Progenitor cell of endocrine pancreas (in vitro differentiated cells): ENCODE measurements at places on chromosomes 5 and 9. TPM values are rescaled to one million over a fixed set of nuclear protein-coding genes. Genes with fewer than 3 reads are reported as not detected.

GRCh38 chr5:156328766-156329165 is 1.8 kb downstream of the SGCD start:
- peaks cover 11% of the 10 kb centered on the region for H3K4me1 ChIP-seq
- H3K27ac ChIP-seq = no peak overlapping the region
- H3K36me3 ChIP-seq = no peaks in the 10 kb centered on the region
- DNase-seq = no peak
- H3K27me3 ChIP-seq = no peaks in the 10 kb centered on the region

DNA sequence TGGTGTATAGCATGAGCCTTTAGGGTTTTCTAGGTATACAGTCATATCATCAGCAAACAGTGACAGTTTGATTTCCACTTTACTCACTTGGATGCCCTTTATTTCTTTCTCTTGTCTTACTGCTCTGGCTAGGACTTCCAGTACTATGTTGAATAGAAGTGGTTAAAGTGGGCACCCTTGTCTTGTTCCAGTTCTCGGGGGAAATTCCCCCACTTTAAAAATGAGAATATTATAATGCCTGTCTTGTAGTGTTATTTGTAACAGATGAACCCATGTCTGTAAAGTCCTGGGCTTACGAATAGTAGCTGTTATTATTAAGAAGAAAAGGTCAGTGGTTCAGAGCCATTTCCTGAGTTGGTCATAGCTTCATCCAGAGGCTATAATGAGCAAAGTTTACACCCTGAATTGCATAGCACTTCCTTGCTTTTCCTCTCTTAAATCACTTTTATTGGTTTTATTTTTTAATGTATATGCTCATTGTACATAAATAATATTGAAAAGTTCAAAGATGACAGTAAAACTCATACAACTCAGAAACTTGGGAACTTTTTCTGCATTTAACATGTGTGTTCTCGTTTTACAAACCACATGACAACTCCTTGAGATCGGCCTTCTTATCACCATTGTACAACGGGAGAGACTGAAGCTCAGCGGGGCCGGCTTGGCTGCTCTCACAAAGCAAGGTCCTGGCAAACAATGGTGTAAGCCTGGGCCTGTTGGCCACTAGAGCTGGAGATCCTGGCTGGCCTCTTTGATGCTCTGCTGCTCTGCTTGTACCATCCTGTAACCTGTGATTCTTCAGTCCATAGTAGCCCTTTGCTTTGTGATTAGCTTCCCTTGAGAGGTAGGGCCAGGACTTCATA is 85.2 kb downstream of the CYFIP2 start:
- peaks cover 1% of the 10 kb centered on the region for H3K4me1 ChIP-seq
- peaks cover 23% of the 10 kb centered on the region for H3K36me3 ChIP-seq
- no peak overlapping the region for H3K27ac ChIP-seq

DNA sequence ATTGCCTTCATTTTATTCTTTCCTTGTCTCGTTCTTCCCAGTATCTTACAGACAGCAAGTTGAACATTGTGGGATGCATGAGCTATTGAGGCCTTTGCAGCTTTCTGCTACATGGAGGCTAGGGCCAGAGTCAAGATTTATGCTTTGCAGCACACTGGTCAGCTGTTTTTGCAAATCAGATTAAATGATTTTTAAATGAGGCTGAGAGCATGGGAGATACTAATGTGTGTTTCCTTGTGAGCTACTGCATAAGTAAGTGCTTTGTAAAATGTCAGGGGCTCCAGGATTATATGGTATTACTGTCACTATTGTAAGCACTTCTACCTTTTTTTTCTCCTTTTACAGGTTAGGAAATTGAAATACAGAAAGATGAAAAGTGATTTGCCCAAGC is 111.0 kb upstream of the CDKN2B start:
- H3K27me3 ChIP-seq = peaks cover under 1% of the 10 kb centered on the region
- H3K27ac ChIP-seq = no peak overlapping the region
- H3K4me3 ChIP-seq = no peak overlapping the region
- peaks cover 26% of the 10 kb centered on the region for H3K4me1 ChIP-seq
- peaks cover 2% of the 10 kb centered on the region for H3K36me3 ChIP-seq

GRCh38 chr5:32541241-32541640 is 44.1 kb upstream of the SUB1 start:
- H3K36me3 ChIP-seq = no peaks in the 10 kb centered on the region
- no peak overlapping the region for H3K27ac ChIP-seq
- no peaks in the 10 kb centered on the region for H3K4me1 ChIP-seq
- no peaks in the 10 kb centered on the region for H3K27me3 ChIP-seq
- no peak overlapping the region for H3K4me3 ChIP-seq
- DNase-seq = no peak

DNA sequence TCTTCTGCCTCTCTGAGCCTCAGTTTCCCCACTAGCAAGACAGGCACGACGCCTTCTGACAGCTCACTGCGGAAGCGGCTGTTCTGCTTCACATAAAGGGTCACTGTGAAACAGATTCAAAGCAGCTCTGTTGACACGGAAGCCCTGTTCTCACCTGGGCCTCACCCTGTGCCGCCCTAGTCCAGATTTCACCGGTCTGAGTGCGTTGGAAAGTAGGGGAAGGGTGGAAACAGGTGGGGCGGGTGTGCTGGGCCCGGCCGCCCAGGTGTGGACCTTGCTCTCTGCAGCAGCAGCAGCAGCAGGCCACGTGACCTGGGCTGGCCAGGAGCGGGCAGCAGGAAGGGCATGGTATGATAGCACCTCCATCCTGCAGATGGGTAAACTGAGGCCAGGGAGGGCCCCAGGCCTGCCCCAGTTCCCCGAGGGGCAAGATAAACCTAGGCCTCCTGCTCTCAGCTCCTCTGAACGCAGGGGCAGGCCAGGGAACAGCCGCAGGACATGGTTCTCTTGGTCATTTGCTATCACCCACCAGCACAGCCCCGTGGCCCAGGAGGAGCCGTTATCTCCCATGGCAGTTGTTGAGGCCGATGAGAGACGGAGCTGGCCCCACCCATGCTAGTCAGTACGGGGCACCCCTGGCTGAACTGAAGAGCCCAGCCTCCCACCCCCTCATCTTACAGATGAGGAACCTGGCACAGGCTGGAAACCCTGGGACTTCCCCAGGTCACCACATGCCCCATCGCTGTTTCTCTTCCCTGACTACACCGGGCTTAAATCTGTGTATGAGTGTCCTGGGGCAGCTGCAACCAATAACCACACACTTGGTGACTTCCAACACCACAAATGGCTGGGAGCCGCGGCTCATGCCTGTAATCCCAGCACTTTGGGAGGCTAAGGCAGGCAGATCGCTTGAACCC is 12.1 kb downstream of the PTGES2 start:
- no peak for DNase-seq
- H3K27ac ChIP-seq = no peak overlapping the region
- no peak overlapping the region for H3K4me3 ChIP-seq
- peaks cover 3% of the 10 kb centered on the region for H3K27me3 ChIP-seq
- H3K36me3 ChIP-seq = peaks cover 3% of the 10 kb centered on the region
- peaks cover 2% of the 10 kb centered on the region for H3K4me1 ChIP-seq

DNA sequence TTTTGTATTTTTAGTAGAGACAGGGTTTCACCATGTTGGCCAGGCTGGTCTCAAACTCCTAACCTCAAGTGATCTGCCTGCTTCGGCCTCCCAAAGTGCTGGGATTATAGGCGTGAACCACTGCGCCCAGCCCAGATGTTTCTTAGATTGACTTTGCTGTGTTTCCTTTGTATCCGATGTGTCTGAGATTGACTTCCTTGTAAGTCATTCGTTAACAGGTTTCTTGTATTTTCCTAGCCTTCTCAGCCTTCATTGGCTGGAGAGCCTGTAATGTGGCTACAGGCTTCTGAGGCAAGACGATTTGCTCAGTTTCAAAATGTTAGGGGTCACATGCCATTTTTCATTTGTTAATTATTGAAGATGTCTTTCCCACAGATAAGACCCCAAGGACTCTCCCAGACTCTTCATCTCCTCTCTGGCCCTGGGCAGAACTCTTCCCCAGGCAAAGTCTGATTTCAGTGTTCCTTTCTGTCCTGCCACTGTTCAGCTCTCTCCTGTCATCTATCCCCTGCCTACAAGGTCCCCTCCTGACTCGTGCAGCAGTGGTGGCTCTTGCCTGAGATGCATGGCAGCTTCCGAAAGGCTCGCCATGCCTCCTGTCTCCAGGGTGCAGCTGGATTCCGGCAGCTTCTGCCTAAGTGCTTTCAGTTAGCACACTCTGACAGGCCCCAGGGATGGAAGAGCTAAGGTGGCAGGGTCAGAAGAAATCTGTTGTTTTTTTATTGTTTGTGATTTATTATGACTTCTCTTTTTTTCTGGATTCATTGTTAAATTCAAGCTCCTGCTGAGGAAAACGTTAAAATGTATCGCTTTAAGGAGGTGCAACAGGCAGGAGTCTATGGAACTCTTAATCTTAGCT is 206.4 kb downstream of the AOPEP start:
- peak overlapping the region; percentile 25 for H3K27ac ChIP-seq
- H3K27me3 ChIP-seq = no peaks in the 10 kb centered on the region
- H3K4me3 ChIP-seq = no peak overlapping the region
- no peak for DNase-seq
- H3K4me1 ChIP-seq = peaks cover 26% of the 10 kb centered on the region

GRCh38 chr9:127723444-127723843 is 7.6 kb downstream of the TTC16 start:
- H3K36me3 ChIP-seq = no peaks in the 10 kb centered on the region
- DNase-seq = no peak
- no peak overlapping the region for H3K27ac ChIP-seq
- H3K27me3 ChIP-seq = peaks cover 4% of the 10 kb centered on the region

- H3K36me3 ChIP-seq = peaks cover 2% of the 10 kb centered on the region
- peaks cover 21% of the 10 kb centered on the region for H3K4me1 ChIP-seq
- H3K27ac ChIP-seq = no peak overlapping the region
- DNase-seq = no peak
- no peak overlapping the region for H3K4me3 ChIP-seq
- H3K27me3 ChIP-seq = peaks cover 2% of the 10 kb centered on the region
Observed at GRCh38 chr9:91119142-91119541, 242.6 kb downstream of the AUH start.

DNA sequence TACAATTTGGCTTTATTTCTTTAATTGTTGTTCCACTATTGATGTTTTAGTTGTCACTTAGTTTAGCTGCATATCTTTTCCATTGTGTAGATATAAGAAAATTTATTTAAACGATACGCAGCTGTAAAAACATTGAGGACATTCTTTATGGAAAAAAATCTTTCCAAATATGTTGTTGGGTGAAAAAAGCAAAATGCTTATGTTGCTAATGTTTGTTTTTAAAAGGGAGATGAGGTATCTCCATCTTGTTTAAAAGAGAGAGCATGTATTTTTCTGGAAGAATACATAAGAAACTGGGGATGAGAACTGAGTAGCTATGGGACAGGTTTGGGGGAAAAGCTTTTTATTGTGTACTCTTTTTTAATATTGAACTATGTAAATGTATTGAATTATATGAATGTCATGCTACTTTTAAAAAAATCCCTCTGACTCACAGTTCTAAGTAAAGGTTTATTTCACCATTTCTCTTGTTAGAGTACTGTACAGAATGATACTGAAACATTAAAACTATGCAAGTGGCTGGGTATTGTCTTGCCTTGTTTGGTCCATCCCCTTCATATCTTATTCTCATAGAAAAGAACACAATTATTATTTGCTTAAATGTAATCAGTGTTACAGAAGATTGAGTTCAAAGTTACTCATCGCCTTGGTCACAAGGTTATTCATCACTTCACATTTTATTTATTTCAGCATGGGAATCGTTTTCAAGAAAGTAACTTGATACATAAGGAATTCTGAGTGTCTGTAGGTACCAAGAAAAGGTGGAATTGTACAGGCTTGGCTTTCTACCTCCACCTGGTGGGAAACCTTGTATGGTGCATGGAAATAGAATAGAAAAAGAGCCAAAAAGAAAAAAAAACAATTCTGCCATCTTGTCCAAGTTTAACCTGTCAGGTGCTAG is 85.8 kb downstream of the RIC1 start:
- H3K4me3 ChIP-seq = no peak overlapping the region
- H3K27ac ChIP-seq = no peak overlapping the region
- no peaks in the 10 kb centered on the region for H3K27me3 ChIP-seq
- no peak for DNase-seq

DNA sequence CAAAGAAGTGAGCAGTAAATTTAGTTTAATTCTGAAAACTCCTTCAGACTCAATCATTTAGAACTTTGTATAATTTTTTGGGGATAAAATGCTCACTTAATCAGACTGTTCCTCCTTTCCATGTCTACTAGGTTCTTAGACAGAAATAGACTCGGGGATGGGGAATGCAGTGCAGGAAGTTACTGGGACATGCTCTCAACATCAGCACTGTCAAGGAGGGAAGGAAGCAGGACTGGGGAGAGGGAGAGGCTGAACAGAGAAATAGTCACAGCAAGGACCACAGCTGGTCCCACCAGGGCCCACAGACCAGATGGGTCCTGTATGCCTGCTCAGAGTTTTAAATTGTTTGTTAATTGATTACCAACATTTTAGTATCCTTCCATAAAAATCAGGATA is 310.1 kb upstream of the MSX2 start:
- no peaks in the 10 kb centered on the region for H3K36me3 ChIP-seq
- no peak overlapping the region for H3K27ac ChIP-seq
- H3K27me3 ChIP-seq = peaks cover 36% of the 10 kb centered on the region
- no peak for DNase-seq
- H3K4me3 ChIP-seq = no peak overlapping the region
- H3K4me1 ChIP-seq = peaks cover 3% of the 10 kb centered on the region

GRCh38 chr9:138104251-138105122 is 226.9 kb downstream of the CACNA1B start:
- no peaks in the 10 kb centered on the region for H3K36me3 ChIP-seq
- no peak overlapping the region for H3K4me3 ChIP-seq
- DNase-seq = no peak
- no peaks in the 10 kb centered on the region for H3K4me1 ChIP-seq

DNA sequence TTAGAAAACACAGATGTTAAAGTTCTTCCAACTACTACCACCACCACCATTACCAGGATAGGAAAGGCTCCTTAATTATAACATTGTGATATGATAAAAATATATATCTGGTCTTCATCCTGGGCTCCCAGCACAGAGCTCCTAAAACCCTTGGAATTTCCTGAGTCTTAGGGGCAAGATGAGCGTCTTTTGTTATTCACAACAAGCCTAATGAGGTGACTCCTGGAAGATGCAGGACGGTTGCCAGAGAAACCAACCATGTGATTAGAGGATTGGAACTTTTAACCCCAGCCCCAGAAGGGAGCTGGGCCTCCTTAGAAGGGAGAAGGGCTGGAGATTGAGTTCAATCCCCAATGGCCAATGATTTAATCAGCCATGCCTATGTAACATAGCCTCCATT is 148.0 kb upstream of the ADRA1B start:
- H3K27me3 ChIP-seq = peaks cover 19% of the 10 kb centered on the region
- no peak overlapping the region for H3K4me3 ChIP-seq
- no peak for DNase-seq
- peaks cover 3% of the 10 kb centered on the region for H3K4me1 ChIP-seq
- H3K27ac ChIP-seq = no peak overlapping the region
- no peaks in the 10 kb centered on the region for H3K36me3 ChIP-seq

GRCh38 chr5:177134697-177135225 is 1.2 kb downstream of the NSD1 start:
- peaks cover 20% of the 10 kb centered on the region for H3K36me3 ChIP-seq
- DNase-seq = no peak
- H3K4me1 ChIP-seq = peaks cover 25% of the 10 kb centered on the region
- H3K27ac ChIP-seq = peak overlapping the region; percentile 98

CEMIP2 gene
- total RNA-seq = 56.7 and 65.1 TPM in 2 replicates

SEC61B gene
- total RNA-seq = 153 and 163 TPM in 2 replicates

C9 gene
- not detected in 2 replicates for total RNA-seq

PARP8 gene
- 24.1 and 26.7 TPM in 2 replicates for total RNA-seq

KCNIP1 gene
- 17.8 and 18.2 TPM in 2 replicates for total RNA-seq

PANK3 gene
- total RNA-seq = 93.9 and 96.6 TPM in 2 replicates

TRIM36 gene
- 5.3 and 9.4 TPM in 2 replicates for total RNA-seq
